Suprapubic skin (tissue), 4 donors: ENCODE measurements at places on chromosomes 7 and 10. TPM values are rescaled to one million over a fixed set of nuclear protein-coding genes. Genes with fewer than 3 reads are reported as not detected.

MMD2 gene
- not detected for total RNA-seq

PAX2 gene
- total RNA-seq: not detected

PPA1 gene
- total RNA-seq: 61.5 TPM

TMEM270 gene
- not detected for total RNA-seq

SKIDA1 gene
- total RNA-seq: 1.6 TPM

FGFR2 gene
- total RNA-seq: 131 TPM

GNGT1 gene
- total RNA-seq: not detected

GPRIN2 gene
- total RNA-seq: 39.0 TPM

MKX gene
- 0.68 TPM for total RNA-seq

ADIRF gene
- total RNA-seq: 131 TPM

LIPM gene
- total RNA-seq: 16.7 TPM

OR2A12 gene
- total RNA-seq: not detected

- peaks cover 13% of the 10 kb centered on the region for H3K27me3 ChIP-seq
- H3K36me3 ChIP-seq: no peaks in the 10 kb centered on the region
- no peak overlapping the region for H3K4me3 ChIP-seq
- no peak for DNase-seq
These were observed 46.2 kb downstream of the COL13A1 start for GRCh38 chr10:69847883-69848282.

GRCh38 chr10:24701447-24701846 is 22.2 kb downstream of the ARHGAP21 start:
- DNase-seq: no peak
- no peak overlapping the region for H3K4me3 ChIP-seq
- peaks cover 13% of the 10 kb centered on the region for H3K4me1 ChIP-seq

DNA sequence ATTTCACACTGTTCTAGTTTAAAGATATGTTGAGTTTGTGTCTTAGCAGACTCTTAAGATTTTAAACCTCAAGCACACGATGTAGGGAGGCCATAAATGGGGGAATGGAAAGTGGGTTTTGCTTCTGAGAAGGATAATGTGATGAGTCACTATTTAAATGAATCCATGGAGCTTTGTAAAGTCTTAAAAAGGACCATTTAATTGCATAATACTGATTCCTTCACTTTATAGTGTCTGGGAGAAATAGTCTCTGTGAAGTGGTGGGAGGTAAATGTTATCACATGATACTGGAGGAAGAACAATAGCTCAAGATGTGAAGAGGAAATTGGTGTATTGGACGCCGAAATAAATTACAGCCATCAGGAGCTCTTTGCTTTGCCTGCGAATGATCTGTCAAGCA is 84.0 kb upstream of the MYO3A start:
- no peaks in the 10 kb centered on the region for H3K4me1 ChIP-seq
- H3K27me3 ChIP-seq: no peaks in the 10 kb centered on the region
- H3K27ac ChIP-seq: no peak overlapping the region

DNA sequence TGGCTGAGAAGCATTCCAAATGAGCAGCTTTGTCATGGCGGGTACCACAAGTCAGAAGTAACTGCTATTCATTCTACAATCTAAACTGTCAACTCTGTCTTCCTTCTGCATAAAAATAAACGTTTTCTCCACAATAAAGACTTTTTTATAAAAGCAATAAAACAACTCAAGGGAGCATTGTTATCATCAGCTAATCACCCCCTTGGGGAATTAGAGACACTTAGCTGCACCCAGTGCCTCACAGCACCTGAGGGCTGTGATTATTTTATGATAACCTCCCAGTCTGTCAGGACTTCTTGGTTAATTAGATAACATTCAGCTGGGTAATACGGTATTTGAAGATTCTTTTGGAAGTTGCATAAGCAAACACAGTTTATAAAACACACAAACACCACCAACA is 155.6 kb downstream of the PPP1R3A start:
- no peak for DNase-seq
- H3K4me3 ChIP-seq: no peak overlapping the region
- H3K27ac ChIP-seq: no peak overlapping the region
- H3K36me3 ChIP-seq: no peaks in the 10 kb centered on the region

- DNase-seq: no peak
These were observed 1040.1 kb upstream of the LRRN3 start for GRCh38 chr7:110050785-110051184.

GRCh38 chr10:64159910-64160872 is 639.0 kb downstream of the REEP3 start:
- H3K4me3 ChIP-seq: no peak overlapping the region
- no peaks in the 10 kb centered on the region for H3K36me3 ChIP-seq
- no peaks in the 10 kb centered on the region for H3K4me1 ChIP-seq

DNA sequence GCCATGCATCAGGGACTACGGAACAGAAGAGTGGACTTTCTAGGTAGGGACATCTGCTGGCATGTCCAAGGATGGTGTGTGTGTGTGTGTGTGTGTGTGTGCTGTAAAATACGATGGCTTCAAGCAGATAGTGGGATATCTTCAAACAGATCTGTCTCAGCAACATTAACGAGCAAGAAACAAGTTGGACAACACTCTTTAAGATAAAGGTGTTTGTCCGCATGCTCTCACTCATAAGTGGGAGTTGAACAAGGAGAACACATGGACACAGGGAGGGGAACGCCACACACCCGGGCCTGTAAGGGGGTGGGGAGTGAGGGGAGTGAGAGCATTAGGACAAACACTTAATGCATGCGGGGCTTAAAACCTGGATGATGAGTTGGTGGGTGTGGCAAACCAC is 89.8 kb upstream of the AKR1E2 start:
- no peaks in the 10 kb centered on the region for H3K36me3 ChIP-seq
- no peak overlapping the region for H3K4me3 ChIP-seq
- peaks cover 39% of the 10 kb centered on the region for H3K4me1 ChIP-seq
- peak overlapping the region; percentile 64 for H3K27ac ChIP-seq
- no peaks in the 10 kb centered on the region for H3K27me3 ChIP-seq
- DNase-seq: no peak

GRCh38 chr10:113447278-113447677 is 105.6 kb upstream of the HABP2 start:
- H3K4me3 ChIP-seq: no peak overlapping the region
- H3K4me1 ChIP-seq: no peaks in the 10 kb centered on the region
- H3K36me3 ChIP-seq: no peaks in the 10 kb centered on the region
- H3K27me3 ChIP-seq: peaks cover 4% of the 10 kb centered on the region
- H3K27ac ChIP-seq: no peak overlapping the region

DNA sequence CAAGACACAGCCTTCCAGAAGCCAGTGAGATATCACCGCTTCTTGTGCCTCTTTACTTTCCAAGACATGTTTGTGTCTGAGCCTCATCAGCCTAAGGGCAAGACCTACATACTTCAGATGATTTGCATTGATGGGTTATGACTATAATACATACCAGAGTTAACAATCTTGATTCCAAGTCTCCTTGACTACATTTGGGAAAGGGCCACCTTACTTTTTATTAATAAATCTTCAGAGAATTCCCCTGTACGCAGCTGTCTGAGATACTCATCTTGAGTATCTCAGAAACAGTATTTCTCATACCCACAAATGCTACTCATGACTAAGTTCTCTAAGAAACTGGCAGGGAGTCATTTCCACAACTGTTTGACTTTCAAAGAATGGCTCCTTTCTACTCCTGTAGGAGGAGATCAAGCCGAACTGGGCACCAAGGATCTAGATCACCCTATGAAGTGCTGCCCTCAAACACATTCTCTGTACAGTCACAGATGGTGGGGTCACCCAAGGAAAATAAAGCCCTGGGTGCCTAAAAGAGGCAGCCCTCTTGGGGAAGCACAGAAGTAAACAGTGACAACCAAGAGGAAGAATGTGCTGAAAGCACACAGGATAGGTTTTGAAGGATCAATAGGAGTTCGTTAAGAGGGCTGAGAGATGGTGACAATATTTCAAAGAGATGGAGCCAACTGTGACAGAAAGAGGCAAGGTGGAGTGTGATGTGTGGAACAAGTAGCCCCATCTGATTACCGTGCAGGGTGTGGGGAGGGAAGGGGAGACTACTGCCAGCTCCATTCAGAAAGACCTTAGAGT is 138.9 kb downstream of the JAZF1 start:
- peaks cover 12% of the 10 kb centered on the region for H3K4me1 ChIP-seq
- no peaks in the 10 kb centered on the region for H3K27me3 ChIP-seq
- H3K27ac ChIP-seq: no peak overlapping the region
- no peaks in the 10 kb centered on the region for H3K36me3 ChIP-seq
- no peak for DNase-seq
- H3K4me3 ChIP-seq: no peak overlapping the region

DNA sequence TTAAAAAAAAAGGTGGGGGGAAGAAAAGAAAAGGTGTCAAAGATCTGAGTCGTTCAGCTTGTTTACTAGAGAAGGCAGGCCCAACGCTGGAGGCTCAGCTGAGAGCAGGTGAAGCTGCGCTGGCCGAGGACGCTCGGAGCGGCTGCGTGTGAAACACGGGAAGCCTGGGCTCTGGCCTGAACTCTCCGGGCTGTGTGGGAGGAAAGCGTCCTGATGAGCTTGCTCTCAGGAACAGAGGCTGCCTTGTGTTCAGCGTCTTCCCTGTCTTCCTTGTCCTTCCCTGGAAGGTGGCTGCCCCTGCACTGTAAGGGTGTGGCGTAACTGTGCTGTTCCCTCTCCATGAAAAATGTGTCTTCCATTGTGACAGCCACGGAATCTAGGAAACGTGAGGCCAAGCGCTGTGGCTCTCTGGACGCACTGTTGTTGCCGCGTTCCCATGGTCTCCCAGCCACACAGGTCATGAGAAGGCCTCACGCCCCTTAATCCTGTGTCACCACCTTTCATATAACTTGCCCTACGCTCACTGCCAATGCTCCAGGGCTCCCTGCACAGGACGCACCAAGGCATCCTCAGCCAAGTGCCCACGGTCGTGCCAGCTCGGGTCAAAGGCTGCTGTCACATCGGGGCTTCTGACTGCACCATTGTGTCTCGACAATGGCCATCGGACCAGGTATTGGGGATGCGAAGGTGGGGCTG is 15.8 kb downstream of the IL15RA start:
- peak; percentile 56 for DNase-seq
- no peak overlapping the region for H3K27ac ChIP-seq
- H3K27me3 ChIP-seq: no peaks in the 10 kb centered on the region
- peaks cover 48% of the 10 kb centered on the region for H3K36me3 ChIP-seq

DNA sequence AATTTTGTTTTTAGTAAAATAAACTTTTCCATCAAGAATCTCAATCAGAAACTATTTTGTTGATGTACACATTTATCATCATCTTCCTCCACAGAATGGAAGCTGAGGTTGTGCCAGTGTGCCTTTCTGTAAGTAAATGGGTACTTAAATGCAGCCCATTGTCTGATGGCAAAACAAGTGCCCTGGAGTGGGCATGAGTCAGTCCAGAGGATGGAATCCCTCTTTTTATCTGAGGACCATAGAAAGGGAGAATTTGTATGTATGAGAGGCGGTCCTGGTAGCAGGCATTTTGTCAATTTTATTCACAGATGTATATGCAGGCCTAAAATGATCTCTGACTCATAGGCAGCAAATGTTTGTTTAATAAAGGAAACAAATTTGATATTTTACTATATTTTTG is 102.1 kb upstream of the MAGI2 start:
- no peak overlapping the region for H3K27ac ChIP-seq
- no peaks in the 10 kb centered on the region for H3K36me3 ChIP-seq
- no peaks in the 10 kb centered on the region for H3K4me1 ChIP-seq
- DNase-seq: no peak
- no peak overlapping the region for H3K4me3 ChIP-seq

DNA sequence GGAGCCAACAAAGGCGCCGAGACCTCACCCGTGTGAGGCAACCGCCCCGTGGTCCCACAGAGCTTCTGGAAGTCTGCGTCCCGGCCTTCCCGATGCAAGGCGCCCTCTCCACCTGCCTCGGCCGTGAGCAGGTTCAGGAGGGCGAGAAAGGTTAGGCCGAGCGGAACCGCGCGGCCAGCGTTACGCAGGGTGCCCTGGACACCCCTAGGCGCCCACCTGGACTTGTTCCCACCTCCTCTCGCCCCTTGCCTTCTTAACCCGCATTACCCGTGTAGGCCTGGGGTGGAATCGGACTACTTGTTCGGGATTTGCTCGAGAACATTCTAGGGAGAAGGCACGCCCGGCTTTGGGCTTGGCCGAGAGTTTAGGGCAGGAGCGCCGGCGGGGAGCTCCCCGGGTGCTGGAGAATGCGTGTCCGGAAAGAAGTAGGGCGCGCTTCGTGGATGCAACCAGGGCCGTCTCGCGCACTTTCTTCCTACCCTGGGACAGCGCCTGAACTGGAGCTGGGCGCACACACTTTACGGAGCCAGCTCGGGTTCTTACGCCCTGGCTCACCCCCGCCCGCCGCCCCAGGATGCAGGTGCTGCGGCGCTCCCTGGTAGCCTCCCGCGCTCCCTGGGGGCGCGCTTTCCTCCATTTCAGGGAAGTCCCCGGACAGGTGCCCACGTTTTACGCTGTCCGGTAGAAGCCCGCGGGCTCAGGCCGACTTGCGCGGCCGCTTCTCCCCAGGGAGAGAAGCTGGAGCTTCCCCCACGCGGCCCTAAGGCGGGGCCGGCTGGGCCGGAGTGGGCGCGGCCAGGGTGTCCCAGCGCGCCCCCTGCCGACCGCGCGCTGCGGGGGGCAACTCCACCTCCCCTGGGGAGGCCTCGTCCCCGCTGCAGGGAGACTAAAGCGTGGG is 74.5 kb downstream of the INSIG1 start:
- peaks cover 41% of the 10 kb centered on the region for H3K4me1 ChIP-seq
- H3K36me3 ChIP-seq: no peaks in the 10 kb centered on the region
- DNase-seq: no peak
